GM04503 (cell line): ENCODE measurements at places on chromosomes 16 and 17.

DNA sequence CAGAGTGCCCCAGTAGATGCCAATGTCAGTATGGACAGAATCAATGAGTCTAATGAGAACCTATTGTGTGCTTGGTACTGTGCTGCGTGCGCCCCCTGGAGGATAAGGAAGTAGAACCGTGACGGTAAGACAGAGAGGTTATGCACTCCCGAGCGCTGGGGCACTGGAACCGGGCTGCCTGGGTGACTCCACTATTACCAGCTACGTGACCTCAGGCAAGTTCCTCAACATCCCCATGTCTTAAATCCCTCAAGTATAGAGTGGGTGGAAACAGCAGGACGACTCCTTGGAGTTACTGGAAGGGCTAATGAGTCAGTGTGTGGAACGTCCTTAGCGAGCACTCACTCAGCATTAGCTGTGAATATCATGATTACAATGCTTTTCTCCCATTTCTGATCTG lies 16.2 kb downstream of the CHST4 start:
- no peak for DNase-seq

- no peak for DNase-seq
These were observed 100.3 kb downstream of the ZFHX3 start for GRCh38 chr16:72947379-72948237.

- no peak for DNase-seq
These were observed 90.4 kb upstream of the PLEKHM1 start for GRCh38 chr17:45580924-45581323.

GRCh38 chr17:2101448-2102257 lies 46.8 kb downstream of the HIC1 start:
- DNase-seq = no peak

- DNase-seq = no peak
These were observed 137.5 kb upstream of the PLEKHM1 start for GRCh38 chr17:45628019-45628418.

DNA sequence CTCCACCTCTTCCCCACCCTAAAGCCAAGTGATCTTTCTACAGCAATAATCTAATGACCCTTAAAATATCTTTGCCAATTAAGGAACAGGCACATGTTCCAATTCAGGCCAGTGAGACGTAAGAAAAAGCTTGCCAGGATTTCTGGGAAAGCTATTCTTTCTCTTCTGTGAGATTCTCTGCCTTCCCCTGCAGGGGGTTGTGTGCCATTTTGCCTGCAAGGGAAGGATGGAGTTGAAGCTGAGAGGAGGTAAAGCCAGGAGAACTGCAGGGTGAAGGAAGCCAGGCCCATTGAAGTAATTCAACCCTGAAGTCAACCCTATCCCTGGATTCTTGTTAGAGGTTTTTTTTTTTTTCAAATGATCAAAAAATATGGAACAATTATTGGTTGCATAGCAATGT lies 9.0 kb upstream of the LPO start:
- DNase-seq = no peak

DNA sequence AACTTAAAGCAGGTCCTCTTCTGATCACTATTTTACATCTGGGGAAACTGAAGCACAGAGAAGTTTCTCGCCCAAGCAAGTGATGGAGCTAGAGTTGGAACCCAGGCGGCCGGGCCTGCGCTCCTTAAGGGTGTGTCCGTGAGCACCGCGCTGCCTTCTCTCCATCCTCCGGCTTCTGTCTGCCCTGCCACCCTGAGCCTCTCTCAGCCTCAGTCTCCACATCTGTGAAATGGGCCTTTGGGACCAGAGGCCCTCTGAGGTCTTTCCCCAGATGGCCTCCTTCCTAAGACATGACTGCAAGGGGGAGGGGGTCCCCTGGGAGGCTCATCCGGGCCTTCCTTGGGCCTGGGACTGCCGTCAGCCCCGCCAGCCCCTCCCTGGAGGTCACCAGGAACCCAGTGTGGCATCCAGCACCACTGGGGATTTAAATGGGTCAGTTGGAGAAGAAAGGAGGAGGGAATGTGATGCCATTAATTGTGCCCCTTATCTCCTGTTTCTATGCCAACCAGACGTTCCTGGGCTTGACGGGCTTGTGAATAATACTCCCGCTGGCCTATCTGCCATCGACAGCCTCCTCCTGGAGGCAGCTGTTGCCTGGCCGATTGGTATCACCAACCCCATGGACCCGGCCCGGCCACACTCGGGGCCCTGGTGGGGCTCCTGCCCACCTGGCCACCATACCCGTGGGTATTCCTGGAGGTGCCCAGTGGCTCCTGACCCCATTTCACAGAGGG lies 5.1 kb downstream of the ZFPM1 start:
- no peak for DNase-seq

- no peak for DNase-seq
These were observed 27.8 kb downstream of the PLXDC1 start for GRCh38 chr17:39123627-39124026.

DNA sequence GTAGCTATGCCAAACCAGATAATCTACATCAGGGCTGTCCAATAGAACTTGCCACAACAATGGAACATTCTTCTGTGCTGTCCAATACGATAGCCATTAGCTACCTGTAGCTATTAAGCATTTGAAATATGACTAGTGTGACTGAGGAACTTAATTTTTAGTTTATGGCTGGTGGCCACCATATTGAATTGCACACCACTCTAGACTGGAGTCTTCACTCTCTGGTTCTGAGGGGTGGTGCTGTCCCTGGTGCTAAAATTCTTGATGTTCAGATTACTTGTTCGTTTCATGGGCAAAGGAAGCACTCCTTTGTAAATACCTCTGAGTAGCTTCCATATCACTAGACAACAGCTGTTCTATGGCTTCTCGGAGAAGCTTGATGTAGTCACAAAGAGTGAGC lies 296.6 kb downstream of the NPIPA8 start:
- DNase-seq = no peak

GRCh38 chr16:27620541-27620940 lies 70.6 kb downstream of the KATNIP start:
- DNase-seq = no peak

- DNase-seq = peak; percentile 79
These were observed 1.5 kb downstream of the TNFRSF12A start for GRCh38 chr16:3021449-3022207.

DNA sequence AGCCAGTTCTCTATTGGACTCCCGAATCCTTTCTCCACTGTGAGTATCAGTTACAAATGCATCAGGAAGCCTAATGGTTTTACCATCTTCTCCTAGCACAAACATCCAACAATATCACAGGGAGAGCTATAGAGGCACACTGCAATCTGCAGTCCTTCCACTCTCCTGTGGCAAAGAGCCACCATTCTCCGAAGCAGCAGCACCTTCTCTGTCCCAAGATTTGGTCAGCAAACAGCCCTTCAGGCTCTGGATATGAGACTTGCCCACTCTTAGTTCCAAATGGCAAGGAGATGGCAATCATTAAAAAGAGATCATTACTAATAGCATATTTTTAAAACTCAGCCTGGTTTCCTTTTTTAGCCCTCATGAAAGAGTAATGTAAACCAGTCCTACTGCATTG lies 223.4 kb downstream of the HS3ST3A1 start:
- DNase-seq = no peak

GRCh38 chr17:27640790-27641189 lies 9.8 kb downstream of the LGALS9 start:
- DNase-seq = no peak

DNA sequence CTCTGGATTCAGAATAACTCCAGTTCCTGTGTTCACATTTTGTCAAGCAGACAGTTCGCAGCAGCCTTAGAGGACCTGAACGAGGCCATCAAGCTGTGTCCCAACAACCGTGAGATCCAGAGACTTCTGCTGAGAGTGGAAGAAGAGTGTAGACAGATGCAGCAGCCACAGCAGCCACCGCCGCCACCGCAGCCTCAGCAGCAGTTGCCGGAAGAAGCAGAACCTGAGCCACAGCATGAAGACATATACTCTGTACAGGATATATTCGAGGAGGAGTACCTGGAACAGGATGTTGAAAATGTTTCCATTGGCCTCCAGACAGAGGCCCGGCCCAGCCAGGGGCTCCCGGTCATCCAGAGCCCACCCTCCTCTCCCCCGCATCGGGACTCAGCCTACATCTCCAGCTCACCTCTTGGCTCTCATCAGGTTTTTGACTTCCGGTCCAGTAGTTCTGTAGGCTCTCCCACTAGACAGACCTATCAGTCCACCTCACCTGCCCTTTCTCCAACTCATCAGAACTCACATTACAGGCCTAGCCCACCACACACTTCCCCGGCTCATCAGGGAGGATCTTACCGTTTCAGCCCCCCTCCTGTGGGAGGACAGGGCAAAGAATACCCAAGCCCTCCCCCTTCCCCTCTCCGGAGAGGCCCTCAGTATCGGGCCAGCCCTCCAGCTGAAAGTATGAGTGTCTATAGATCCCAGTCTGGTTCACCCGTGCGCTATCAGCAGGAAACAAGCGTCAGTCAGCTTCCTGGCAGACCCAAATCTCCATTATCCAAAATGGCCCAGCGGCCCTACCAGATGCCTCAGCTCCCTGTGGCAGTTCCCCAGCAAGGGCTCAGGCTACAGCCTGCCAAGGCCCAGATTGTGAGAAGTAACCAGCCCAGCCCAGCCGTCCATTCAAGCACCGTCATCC lies 25.9 kb downstream of the CYB561 start:
- DNase-seq = no peak

DNA sequence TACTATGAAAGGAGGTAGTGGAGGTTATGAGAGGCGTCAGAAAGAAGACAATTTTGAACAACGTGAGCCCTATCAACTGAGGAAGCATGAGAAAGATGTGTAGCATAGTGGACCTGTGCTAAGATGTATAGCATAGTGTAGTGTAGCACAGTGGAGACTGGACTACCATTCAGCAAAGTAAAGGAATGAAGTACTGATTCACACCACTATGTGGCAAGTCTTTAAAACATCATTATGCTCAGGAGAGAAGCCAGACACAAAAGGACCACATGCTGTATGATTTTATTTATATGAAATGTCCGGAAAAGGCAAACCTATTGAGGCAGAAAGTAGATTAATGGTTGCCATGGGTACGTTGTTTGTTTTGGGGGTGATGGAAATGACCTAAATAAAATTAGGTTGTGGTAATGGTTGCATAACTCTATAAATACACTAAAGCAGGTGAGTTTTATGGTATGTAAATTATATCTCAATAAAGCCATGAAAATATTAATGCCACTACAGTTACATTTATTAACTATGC lies 20.4 kb upstream of the XYLT1 start:
- DNase-seq = no peak

- peak; percentile 97 for DNase-seq
These were observed 41.0 kb downstream of the TUBD1 start for GRCh38 chr17:59851439-59852375.

DNA sequence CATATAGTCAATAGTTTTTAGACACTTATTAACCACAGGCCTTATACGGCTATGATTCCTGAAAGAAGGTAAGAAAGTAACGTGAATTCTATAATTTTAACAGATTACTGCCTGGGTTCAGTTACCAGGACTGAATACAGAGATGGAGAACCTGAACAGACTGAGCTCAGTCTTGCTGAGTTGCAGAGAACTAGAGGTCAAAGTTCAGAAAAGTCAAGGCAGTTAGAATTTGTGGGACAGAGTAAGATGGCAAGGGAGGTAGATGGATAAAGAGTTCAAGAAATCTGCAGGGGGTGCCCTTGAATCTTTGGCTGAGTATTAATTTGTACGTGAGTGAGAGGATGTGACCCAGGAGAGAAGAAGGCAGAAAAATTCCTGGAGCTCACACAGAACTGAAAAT lies 320.1 kb upstream of the MAF start:
- no peak for DNase-seq

- no peak for DNase-seq
These were observed 15.0 kb downstream of the CCDC47 start for GRCh38 chr17:63758428-63758827.

DNA sequence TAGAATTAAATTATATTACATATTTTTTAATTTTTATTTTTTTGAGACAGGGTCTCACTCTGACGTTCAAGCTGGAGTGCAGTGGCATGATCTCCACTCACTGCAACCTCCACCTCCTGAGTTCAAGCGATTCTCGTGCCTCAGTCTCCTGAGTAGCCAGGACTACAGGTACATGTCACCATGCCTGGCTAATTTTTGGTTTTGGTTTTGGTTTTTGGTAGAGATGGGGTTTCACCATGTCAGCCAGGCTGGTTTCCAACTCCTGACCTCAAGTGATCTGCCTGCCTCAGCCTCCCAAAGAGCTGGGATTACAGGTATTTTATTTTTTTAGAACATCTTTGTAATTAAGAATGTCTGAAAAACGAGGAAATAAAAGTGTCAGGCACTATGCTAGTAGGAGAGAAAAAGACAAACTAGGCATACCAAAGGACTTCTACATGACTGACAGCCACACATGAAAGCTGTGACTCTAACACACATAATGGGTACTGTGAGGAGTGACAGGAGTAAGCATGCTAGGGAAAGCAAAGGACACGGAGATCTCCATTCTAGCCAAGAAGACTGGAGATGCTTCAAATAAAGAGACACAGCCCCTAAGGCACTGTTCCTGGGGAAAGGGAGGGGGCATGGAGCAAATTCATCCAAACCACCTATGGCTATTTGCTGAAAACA lies 7.3 kb downstream of the GNA13 start:
- DNase-seq = no peak

GRCh38 chr17:78992542-78993212 lies 13.0 kb upstream of the LGALS3BP start:
- no peak for DNase-seq

GRCh38 chr17:82740906-82741759 lies 5.7 kb downstream of the FN3K start:
- DNase-seq = no peak

- DNase-seq = peak; percentile 91
These were observed 5.8 kb upstream of the KIFC3 start for GRCh38 chr16:57807968-57808528.

- no peak for DNase-seq
These were observed 9.3 kb upstream of the FAAP100 start for GRCh38 chr17:81561494-81561885.

DNA sequence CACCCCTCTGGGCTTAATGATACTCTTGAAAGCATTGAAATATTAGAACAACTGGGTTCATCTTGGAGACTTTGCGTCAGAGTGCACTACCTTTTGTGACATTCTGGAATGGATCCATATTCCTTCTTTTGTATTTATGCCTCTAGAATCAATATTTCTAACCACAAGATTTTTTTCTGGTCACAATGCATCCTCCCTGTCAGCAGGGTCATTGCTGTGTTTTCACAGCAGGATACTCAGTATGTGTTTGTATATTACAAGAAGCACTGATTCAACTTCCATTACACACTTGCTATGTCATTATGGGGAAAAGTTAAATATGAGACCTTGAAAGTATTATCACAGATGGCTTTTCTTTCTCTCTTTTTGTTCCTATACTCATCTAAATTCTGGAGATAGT lies 370.0 kb downstream of the HS3ST3B1 start:
- DNase-seq = no peak

DNA sequence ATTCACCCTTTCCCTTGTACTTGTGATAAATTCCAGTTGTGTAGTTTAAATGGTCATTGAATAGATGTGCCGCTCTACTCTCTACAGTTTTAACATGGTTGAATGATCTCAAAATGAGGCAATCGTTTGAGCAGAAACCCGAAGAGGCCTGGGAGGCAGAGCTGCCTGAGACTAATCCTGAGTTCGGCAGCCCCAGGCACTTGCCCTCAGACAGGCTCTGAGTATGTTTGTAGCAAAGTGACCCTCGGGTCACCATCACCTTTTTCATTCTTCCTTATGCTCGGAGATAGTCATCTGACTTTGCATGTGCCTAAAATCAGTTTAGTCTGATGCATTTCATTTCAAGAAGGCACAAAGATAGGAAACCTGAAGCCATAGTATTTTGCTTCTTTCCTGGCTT lies 184.0 kb upstream of the RBFOX1 start:
- DNase-seq = no peak
